Activated CD4-positive, alpha-beta memory T cell treated with anti-CD3 and anti-CD28 coated beads, Interleukin-2, amount 10 ng/mL, durations not matched to agents 7 days and 5 days (primary cell): ENCODE measurements at places on chromosomes 16 and 17. TPM values are rescaled to one million over a fixed set of nuclear protein-coding genes. Genes with fewer than 3 reads are reported as not detected.

DNA sequence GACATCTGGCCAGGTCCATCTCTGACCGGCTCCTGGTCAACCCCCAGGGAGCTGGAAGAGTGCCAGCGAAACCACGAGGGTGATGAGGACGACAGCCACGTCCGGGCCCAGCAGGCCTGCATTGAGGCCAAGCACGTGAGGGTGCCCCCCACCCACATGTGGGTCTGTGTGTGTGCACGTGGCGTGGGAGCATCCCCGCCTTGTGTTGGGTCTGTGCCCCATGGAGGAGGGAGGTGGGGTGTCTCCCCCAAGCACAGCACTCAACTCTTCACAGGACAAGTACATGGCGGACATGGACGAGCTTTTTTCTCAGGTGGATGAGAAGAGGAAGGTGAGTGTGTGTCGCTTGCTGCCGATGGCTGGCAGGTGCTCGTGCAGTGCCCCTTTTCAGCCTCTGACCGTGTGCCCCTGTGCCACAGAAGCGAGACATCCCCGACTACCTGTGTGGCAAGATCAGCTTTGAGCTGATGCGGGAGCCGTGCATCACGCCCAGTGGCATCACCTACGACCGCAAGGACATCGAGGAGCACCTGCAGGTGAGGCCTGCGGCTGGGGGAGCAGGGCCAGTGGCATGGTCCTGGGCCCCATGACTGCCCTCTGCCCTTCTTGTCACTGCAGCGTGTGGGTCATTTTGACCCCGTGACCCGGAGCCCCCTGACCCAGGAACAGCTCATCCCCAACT, 1.7 kb downstream of the STUB1 start:
- no peak for DNase-seq

GRCh38 chr17:16969931-16970906, 1.7 kb downstream of the TNFRSF13B start:
- no peak for DNase-seq

- peak; percentile 74 for DNase-seq
Measured at GRCh38 chr17:74923538-74924249, 379 bp upstream of the OTOP2 start.

DNA sequence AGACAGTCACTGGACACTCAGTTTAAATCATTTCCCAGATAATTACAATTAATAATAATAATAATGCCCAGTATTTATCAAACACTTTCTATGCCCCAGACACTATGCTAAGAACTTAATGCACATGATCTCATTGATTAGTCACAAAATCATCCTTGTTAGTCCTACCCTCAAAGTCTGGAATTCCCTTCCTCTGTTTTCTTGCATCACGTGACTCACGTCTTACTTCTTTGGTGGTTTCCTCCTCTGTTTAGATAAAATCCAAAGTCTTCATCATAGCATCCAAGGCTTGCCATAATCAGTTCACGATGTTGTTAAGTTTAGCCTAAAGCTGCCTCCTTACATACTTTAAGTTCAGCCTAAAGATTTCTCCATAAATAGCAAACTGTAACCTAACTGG, 471.9 kb downstream of the PMP22 start:
- no peak for DNase-seq

DNA sequence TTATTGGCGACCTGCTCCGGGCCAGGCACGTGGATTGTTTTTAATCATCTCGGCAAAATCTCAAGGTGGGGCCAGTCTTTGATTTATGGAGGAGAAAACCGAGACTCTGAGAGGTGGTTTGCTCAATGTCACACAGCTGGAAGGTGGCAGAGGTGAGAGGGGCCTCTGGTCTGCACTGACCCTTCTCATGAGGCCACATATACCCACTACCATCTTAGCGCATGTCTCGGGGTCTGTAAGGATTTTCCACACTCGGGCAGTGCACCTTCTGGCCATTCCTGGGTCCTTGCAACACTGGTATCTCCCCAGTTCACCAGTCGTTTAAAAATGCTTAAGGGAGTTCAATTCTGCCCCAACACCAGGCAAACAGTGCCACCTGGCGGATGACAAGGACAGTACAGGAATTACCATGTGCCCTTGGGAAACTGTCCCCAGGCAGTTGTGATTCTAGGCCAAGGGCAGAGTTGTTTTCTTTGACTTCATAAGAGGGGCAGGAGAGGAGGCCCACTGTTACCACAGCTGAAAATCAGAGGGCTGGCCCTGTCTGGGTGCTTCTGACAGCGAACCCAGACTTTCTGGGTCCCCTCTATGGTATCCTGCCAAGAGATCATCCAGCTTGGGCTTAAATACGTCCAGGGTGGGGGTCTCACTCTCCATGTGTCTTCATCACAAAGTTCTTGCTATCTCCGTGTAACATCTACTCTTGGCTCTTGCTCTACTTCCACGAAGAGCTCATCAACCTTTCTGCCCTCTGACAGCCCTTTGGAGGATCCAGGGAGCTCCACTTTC, 39.4 kb upstream of the RAI1 start:
- peak; percentile 83 for DNase-seq

GRCh38 chr16:12320298-12320706, 343.8 kb downstream of the SNX29 start:
- no peak for DNase-seq

GRCh38 chr17:68431045-68431608, 26.2 kb downstream of the WIPI1 start:
- DNase-seq, result no peak

DNA sequence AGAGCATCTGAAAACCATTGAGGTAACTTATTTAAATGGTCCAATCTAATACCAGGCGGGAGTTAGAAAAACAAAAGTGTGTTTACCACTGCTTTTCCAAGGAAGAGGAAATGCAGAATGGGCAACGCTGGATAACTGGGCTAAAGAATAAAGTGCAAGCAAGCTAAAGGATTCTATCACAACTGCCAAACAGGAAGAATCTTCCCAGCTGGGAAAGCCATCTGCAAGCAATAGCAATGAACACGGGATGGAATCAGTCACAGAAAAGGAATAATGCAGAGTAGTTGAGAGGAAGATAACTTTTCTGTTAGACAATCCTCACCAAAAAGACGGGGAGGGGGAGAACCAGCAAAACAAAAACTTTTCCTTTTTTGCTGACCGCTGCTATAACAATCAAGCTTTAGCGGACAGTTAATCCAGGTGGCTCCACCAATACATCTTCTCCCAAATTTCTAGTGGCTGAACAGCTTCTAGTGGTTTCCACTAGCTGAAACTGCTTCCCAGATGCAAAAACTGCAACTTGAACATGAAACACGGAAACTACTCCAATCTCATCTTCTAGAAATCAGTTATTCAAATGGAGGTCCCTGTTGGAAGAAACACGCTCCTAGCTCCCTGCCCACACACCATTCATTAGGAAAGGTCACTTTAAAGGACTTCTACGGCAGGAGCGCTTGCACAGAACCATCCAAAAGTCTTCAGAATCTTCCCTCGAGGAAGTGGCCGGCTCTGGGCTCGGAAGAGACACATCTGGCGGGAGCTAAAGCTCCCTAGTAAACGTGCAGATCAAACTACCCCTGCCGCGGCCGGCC, 929 bp downstream of the TMEM11 start:
- no peak for DNase-seq

SCNN1B gene
- total RNA-seq, result not detected

GPR142 gene
- not detected for total RNA-seq

GFER gene
- total RNA-seq, result 32.0 TPM
